ENCODE measurements at places on chromosomes 3 and 15. TPM values are rescaled to one million over a fixed set of nuclear protein-coding genes. Genes with fewer than 3 reads are reported as not detected.

DNA sequence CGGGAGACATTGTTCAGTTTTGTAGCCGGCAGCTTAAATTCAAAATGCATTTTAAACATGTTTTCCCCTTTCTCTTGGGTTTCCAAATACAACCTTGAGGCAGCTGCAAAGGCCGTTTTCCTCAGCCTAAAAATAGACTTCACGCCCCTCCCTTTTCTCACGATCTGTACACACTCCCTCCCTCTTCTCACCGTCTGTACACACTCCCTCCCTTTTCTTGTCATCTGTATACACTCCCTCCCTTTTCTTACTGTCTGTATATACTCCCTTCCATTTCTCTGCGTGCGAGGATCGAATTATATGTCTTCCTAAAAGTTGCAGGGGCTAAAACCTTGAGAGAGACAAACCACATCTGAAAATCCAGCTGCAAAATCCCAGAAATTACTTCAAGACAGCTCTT lies 8.9 kb downstream of the MUC4 start:
- DNase-seq, result no peak

DNA sequence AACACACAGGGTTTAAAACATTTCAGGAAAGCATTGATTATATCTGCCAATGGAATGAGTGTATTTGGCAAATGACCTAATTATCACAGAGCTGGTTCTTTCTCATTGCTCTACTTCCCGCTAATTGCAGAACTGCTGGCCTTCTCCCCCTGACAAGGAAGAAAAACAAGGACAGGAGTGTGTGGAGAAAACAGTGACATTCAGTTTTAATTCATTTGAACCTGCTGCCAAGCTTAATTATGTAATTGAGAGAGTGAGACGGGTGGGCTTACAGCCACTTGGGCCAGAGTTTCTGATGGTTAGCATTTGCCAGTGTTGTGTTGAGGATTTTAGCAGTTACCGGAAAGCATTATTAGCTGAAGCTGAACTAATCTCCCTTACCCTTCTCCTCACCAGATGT lies 301.4 kb downstream of the RBMS3 start:
- DNase-seq, result no peak

DNA sequence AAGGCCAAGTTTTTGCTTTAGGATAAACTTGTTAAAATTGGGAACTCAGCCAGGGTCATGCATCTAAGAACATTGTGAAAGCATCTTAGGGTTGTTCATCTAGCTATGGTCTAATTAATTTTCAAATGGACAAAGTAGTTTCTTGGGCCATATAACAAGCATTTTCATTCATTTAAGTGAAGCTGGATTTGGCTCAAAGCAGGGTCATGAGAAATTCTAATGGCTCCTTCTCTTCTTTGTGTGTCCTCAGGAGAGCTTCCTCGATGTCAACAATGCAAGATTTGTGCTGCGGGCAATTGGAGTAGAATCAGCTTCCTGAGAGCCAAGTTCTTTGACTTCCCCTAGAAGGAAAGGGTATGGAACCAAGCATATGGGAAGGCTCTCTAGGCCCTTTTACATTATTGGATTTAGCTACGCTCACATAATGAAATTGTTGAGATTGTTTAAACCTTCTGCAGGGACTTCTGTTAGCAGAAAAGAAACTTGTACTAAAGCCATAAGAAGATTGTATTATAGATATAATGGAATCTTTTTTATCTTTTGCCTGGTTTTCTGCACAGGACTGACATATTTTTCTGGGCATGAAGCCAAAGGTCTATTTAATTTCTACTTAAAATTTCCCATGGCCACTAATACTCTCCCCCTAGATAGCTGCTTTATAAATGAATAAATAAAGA lies 1.8 kb upstream of the SAMMSON start:
- DNase-seq, result no peak

- no peak for DNase-seq
Measured at GRCh38 chr15:81097890-81098280, 36.2 kb upstream of the CFAP161 start.

- DNase-seq, result no peak
Measured at GRCh38 chr3:126750756-126751121, 46.7 kb downstream of the CHCHD6 start.

GRCh38 chr3:77381431-77381830 lies 341.5 kb downstream of the ROBO2 start:
- DNase-seq, result no peak

GRCh38 chr3:15427981-15428380 lies 583 bp downstream of the EAF1 start:
- DNase-seq, result no peak

DNA sequence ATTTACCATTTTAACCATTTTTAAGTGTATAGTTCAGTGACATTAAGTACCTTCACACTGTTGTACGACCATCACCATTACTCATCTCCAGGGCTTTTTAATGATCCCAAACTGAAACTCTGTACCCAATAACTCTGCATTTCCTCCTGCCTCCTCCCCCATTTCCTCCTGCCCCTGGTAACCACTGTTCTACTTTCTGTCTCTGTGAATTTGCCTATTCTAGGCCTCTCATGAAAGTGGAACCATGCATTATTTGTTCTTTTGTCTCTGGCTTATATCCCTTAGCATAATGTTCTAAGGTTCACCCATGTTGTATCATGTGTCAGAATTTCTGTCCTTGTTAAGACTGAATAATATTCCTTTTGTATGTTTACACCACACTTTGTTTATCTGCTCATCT lies 154.2 kb downstream of the MECOM start:
- no peak for DNase-seq

GRCh38 chr3:188546835-188547670 lies 393.1 kb downstream of the LPP start:
- DNase-seq, result no peak

GRCh38 chr15:48493763-48494225 lies 151.7 kb downstream of the FBN1 start:
- DNase-seq, result no peak

GRCh38 chr3:128623762-128624176 lies 26.8 kb downstream of the RPN1 start:
- no peak for DNase-seq

DNA sequence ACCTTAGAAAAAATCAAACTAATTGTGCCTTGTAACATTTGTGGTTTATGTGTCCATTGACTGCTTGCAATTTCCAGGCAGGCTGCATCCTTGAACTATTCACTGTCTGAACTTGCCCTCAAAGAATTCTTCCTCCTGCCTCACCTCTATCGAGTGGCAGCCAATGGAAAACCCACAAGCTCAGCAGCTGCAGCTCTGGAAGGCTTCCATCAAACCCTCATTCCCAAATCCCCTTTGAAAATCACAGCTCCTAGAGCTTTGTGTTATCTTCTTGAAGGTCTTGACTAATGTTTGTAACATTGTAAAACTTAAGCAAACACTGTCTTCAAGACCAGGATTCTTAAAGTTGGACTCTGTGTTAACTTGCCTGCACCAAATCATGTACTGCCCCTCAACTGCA lies 81.1 kb downstream of the FILIP1L start:
- no peak for DNase-seq

- no peak for DNase-seq
Measured at GRCh38 chr3:191634902-191635301, 173.9 kb downstream of the PYDC2 start.

GRCh38 chr3:8888301-8888915 lies 74.9 kb downstream of the RAD18 start:
- DNase-seq, result no peak

DNA sequence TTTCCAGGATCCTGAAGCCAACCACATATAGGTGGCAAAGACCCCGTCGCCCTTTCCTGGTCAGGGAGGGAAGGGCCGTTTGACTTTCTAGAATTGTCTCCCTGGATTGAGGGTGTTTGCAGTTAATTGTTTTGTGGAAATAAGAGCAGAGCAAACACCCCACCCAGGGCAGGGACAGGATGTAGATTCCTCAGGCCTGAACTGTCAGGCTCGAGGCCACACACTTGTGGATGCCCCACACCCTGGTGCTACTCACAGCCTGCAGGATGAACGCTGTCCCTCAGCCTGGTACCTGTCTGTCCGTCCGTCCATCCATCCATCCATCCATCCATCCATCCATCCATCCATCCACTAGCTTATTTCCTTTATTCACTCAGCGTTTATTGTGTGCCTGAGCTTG lies 29.9 kb upstream of the FLNB start:
- no peak for DNase-seq

- no peak for DNase-seq
Measured at GRCh38 chr3:15681668-15682067, 80.1 kb downstream of the BTD start.

- DNase-seq, result no peak
Measured at GRCh38 chr15:46901001-46901400, 816.3 kb upstream of the SEMA6D start.

- DNase-seq, result no peak
Measured at GRCh38 chr3:161050935-161051334, 54.2 kb downstream of the B3GALNT1 start.

The SLC51A gene
- total RNA-seq, result 0.12 TPM

The MB21D2 gene
- total RNA-seq, result 21.2 TPM

The AVEN gene
- total RNA-seq, result 25.3 TPM

The TGM5 gene
- not detected for total RNA-seq

The BUB1B gene
- 59.8 TPM for total RNA-seq

The NME9 gene
- total RNA-seq, result 0.43 TPM

The MST1 gene
- total RNA-seq, result 4.3 TPM

The UCN2 gene
- 6.6 TPM for total RNA-seq

The GMPS gene
- 81.5 TPM for total RNA-seq

The CCRL2 gene
- not detected for total RNA-seq

The PIGZ gene
- total RNA-seq, result 0.36 TPM

The COL6A6 gene
- not detected for total RNA-seq

Measured in epithelial cell of proximal tubule (primary cell).